ENCODE measurements at places on chromosomes 2 and 18. TPM values are rescaled to one million over a fixed set of nuclear protein-coding genes. Genes with fewer than 3 reads are reported as not detected.

Gene ITPRIPL1
- not detected for total RNA-seq

Gene COLEC12
- 0.06 TPM for total RNA-seq

Gene DYNAP
- total RNA-seq, result not detected

Gene DCTN1
- total RNA-seq, result 159 TPM

Gene CHST9
- not detected for total RNA-seq

Gene ADCY3
- total RNA-seq, result 75.9 TPM

Gene CCL20
- total RNA-seq, result 7.2 TPM

Gene DHX57
- total RNA-seq, result 20.8 TPM

Gene CDCA7
- 47.0 TPM for total RNA-seq

Gene MEP1B
- 0.15 TPM for total RNA-seq

Gene RGPD5
- 8.0 TPM for total RNA-seq

Gene FRZB
- 0.07 TPM for total RNA-seq

Gene NCKAP5
- total RNA-seq, result 1.7 TPM

Gene ZNF521
- not detected for total RNA-seq

Gene LIPG
- 0.10 TPM for total RNA-seq

Gene GBX2
- total RNA-seq, result 4.1 TPM

Gene AMER3
- not detected for total RNA-seq

Gene L3MBTL4
- total RNA-seq, result not detected

Gene CFC1
- total RNA-seq, result not detected

Gene GALNT5
- total RNA-seq, result 3.2 TPM
